ENCODE measurements at places on chromosomes 5 and 9.

DNA sequence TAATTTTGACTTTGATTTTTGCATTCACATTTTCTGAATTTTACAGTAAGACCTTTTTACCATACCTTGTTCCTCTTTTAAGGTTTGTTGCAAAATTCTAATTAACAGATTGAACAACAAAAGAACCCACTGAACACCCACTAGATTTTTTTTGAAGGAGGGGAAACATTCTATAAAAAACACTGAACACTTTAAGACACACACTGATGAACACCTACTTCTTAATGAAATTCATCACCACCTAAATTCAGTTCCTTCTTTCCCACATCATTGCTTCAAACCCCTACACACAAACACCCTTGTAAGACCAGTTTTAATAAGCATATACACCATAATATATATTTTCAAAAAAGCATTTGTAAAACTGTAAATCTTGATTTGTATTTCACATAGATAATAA is 559.0 kb upstream of the MEF2C start:
- no peaks in the 10 kb centered on the region for H3K4me1 ChIP-seq
- no peak for DNase-seq
- H3K27me3 ChIP-seq, result peaks cover 4% of the 10 kb centered on the region
- H3K36me3 ChIP-seq, result no peaks in the 10 kb centered on the region
- no peak overlapping the region for H3K27ac ChIP-seq
- no peak overlapping the region for H3K4me3 ChIP-seq

- no peak for DNase-seq
- no peak overlapping the region for H3K4me3 ChIP-seq
Observed at GRCh38 chr5:151093476-151093889, 12.6 kb upstream of the TNIP1 start.

DNA sequence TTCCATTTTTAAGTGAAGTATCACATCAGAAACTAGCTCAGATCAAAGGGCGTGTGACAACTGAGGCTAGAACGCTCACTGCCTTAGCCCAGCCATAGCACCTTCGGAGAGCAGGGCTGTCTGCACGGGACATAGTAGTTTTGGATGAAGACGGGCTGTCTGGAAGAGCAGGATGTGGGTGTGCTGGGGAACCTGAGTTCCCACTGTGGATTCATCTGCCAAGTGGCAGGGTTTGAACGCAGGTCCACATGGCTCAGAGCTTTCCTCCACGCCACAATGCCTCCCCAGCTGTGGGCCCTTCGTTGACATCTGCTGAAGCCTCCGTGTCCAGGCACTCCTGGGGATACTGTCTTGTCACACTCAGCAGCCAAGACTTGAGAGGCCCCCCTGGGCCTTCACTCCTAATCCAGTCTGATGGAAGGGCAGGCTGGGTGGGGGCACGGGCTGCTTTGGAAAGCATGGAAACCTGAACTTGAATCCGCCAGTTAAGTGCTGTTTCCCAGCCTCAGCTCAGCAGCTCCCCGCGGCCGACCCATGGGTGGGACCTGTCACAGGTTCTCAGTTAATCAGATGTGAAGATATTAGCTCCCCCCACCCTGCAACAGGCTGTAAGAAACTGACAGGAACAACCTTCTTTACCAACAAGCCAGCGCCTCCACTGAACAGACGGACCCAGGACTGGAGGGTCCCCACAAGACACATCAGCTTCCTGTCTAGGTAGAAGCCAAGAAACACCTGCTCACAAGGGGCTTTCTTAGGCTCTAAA is 228.1 kb downstream of the FANCC start:
- H3K4me3 ChIP-seq, result no peak overlapping the region
- peak overlapping the region; percentile 77 for H3K27ac ChIP-seq
- H3K27me3 ChIP-seq, result no peaks in the 10 kb centered on the region
- no peaks in the 10 kb centered on the region for H3K36me3 ChIP-seq
- DNase-seq, result no peak
- peaks cover 32% of the 10 kb centered on the region for H3K4me1 ChIP-seq

DNA sequence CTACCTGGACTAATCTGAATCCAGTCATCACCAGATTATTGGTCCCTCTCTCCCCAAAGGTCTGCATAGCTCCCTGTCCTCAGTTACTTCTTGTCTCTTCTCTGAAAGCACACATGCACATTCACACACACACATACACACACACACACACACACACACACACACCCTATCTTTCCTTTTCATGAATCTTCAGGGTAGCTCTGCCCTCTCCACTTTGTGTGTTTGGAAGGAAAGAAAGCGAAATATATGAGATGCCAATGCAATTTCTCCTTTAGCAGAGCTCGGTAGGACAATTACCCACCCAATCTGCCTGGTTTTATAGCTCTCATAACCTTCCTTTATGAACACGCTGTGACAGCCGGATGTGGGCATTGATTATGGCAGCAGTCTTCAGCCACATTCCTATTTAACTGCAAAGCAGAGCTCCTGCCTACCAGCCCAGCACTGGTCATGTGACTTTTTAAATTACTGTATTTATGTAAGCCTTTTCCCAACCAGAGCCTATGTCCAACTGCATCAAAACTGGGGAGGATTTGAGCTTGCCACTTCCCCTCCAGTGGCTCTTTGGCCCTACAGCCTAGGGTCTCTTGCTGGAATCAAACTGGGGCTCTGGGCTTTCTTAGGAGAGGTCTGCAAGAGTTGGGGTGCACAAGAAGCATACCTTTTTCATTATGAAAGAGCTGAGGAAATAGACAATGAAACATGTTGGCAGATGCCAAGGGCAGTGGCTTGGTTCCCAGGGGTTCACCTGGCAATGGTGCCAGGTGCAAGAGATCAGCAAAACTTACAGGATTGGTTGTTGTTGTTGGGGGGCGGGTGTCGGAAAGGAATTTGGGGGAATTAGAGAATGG is 20.8 kb upstream of the MATR3 start:
- no peaks in the 10 kb centered on the region for H3K27me3 ChIP-seq
- H3K4me3 ChIP-seq, result no peak overlapping the region
- no peak for DNase-seq
- H3K36me3 ChIP-seq, result no peaks in the 10 kb centered on the region
- H3K27ac ChIP-seq, result peak overlapping the region; percentile 75

DNA sequence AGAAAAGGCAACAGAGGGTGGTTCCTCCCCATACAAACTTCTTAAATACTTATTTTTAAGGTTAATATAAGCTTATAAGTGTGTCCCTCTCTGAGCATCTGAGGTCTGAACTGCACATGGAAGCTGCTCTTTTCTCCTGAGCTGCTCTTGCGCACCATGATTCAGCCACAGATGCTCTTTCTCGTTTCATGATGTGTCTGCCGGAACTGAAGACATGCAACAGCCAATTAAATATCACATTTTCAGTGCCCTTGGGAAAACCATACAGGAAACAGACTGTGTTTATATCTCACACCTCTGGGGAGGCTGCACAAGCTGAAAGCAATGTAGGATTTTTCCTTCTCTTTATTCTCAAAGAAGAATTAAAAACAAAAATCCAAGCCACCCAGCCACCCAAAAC is 96.8 kb upstream of the NREP start:
- H3K4me3 ChIP-seq, result no peak overlapping the region
- no peaks in the 10 kb centered on the region for H3K27me3 ChIP-seq
- H3K36me3 ChIP-seq, result no peaks in the 10 kb centered on the region
- no peak overlapping the region for H3K27ac ChIP-seq
- H3K4me1 ChIP-seq, result no peaks in the 10 kb centered on the region

GRCh38 chr5:56638768-56639238 is 176.5 kb upstream of the MAP3K1 start:
- peak overlapping the region; percentile 80 for H3K27ac ChIP-seq
- H3K36me3 ChIP-seq, result no peaks in the 10 kb centered on the region
- peaks cover 63% of the 10 kb centered on the region for H3K4me1 ChIP-seq
- no peak for DNase-seq

DNA sequence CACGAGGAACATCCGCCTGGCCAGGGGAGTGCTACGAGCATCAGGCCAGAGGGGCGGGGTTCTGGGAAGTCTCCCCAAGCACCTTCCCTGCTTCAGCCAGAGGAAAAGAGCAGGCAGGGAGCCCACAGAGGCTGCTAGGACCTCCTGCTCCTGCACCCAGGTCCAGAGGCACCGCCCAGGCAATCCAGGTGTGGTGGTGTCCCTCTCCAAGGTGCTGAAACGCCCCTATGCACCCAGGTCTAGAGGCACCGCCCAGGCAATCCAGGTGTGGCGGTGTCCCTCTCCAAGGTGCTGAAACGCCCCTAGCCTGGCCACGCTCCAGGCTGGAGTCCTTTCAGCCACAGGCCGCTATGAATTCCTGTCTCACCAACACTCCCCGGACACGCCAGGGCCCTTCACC is 10.7 kb upstream of the UBAC1 start:
- DNase-seq, result peak; percentile 93
- H3K27ac ChIP-seq, result no peak overlapping the region
- H3K4me3 ChIP-seq, result no peak overlapping the region
- peaks cover 2% of the 10 kb centered on the region for H3K4me1 ChIP-seq
- no peaks in the 10 kb centered on the region for H3K27me3 ChIP-seq

DNA sequence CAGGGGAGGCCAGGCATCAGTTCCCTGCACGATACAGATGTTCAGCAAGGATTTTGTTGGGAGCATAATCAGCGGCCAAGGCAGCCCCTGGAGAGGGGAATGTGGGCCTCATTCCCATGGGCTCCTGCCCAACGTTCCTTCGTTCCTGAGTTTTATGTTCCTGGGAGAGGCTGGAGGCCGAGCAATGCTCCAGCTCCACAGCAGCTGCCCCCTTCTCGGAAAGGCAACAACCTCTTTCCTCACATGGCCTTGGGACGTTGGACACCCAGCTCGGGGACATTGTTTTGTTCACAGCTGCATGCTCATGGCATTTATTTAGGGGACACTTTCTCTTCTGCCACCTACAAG is 63.8 kb upstream of the COL15A1 start:
- no peaks in the 10 kb centered on the region for H3K27me3 ChIP-seq
- H3K4me3 ChIP-seq, result no peak overlapping the region
- peak overlapping the region; percentile 33 for H3K27ac ChIP-seq
- H3K4me1 ChIP-seq, result peaks cover 11% of the 10 kb centered on the region
- H3K36me3 ChIP-seq, result no peaks in the 10 kb centered on the region

DNA sequence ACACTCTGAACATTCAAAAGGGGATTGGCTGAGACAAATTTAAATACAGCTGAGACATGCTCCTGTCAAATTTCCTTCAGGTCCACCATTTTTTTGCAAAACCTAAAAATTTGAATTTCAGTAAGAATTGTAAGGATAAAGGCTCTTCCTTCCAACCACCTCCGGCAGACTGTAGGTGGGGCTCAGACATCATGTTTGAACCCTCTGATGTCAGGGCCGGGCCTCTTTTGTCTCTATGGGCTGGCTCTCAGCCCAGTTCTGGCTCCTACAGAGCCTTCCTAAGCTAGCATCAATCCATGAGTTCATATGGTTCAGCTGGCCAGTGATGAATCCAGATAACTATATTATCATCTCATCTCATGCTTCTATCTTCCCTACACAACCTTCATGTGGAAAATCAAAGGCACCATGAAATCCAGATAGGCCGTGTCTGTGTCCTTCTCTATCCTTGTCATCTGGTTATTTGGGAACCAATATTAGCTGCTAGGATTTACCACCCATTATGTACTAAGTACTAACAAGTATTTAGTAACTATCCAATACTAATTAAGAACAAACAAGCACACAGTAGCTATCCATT is 44.2 kb downstream of the NIPSNAP3B start:
- H3K27ac ChIP-seq, result no peak overlapping the region
- H3K4me3 ChIP-seq, result no peak overlapping the region
- no peak for DNase-seq
- H3K36me3 ChIP-seq, result peaks cover 23% of the 10 kb centered on the region
- H3K27me3 ChIP-seq, result no peaks in the 10 kb centered on the region

GRCh38 chr9:394347-395052 is 179.8 kb downstream of the DOCK8 start:
- DNase-seq, result no peak
- H3K4me1 ChIP-seq, result no peaks in the 10 kb centered on the region

DNA sequence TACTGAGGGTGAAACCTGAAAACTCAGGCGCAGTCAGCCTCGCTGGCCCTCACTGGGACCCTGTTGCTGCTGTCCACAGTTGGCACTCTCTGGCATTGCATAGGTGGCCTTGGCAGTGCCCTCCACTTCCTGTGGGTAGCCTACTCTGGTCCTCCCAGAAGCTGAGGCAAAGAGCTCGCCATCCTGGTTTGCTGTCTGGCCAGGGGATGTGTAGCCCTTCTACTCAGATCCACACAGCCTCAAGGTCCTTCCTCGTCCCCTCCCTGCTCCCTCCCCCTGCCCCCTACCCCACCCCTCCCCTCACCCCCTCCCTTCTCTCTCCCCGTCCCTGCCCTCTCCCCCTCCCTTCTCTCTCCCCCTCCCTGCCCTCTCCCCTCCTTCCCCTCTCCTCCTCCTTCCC is 176.0 kb downstream of the OLFM1 start:
- no peaks in the 10 kb centered on the region for H3K36me3 ChIP-seq
- H3K27me3 ChIP-seq, result no peaks in the 10 kb centered on the region
- no peak overlapping the region for H3K27ac ChIP-seq
- DNase-seq, result no peak

DNA sequence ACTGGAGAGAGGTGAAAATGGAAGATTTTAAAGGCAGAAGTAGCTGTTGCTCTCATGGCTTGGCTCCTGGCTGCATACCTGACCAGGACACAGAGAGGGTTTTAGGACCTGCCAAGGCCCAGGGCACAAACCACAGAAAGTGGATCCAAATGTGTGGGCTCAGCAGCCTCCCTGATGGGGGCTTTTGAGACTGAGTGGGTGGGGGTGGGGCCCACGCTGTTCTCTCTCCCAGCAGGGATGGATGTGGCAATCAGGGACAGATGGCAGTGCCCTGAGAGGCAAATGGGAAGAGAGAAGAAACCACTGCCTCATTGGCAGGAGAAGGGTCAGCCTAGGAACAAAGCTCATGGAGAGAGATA is 34.9 kb upstream of the TIFAB start:
- peaks cover 13% of the 10 kb centered on the region for H3K27me3 ChIP-seq
- no peak overlapping the region for H3K4me3 ChIP-seq
- H3K4me1 ChIP-seq, result peaks cover 3% of the 10 kb centered on the region
- DNase-seq, result no peak
- H3K36me3 ChIP-seq, result no peaks in the 10 kb centered on the region

GRCh38 chr5:39691993-39692392 is 267.2 kb upstream of the DAB2 start:
- no peak for DNase-seq
- no peak overlapping the region for H3K4me3 ChIP-seq
- H3K36me3 ChIP-seq, result no peaks in the 10 kb centered on the region
- H3K4me1 ChIP-seq, result no peaks in the 10 kb centered on the region
- H3K27me3 ChIP-seq, result no peaks in the 10 kb centered on the region
- no peak overlapping the region for H3K27ac ChIP-seq

DNA sequence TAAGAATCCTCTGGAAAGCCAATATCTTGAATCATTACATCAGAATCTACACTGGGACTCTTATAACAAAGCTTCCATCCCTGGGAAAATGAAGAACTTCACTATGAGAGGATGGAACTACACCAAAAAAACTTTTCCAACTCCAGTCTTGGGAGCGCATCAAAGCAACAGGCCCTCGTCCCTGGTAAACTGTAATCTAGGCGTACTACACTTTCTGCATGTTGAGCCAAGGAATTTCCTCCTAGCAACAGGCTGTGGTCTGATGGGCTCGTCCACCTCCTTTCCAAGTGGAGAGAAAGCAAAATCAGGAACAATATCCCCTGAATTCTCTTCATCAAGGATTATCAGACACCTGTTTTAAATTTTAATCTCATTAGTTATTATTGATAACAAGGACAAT is 94.1 kb downstream of the NFIB start:
- H3K4me1 ChIP-seq, result peaks cover 22% of the 10 kb centered on the region
- no peak for DNase-seq
- H3K27ac ChIP-seq, result no peak overlapping the region
- H3K36me3 ChIP-seq, result no peaks in the 10 kb centered on the region
- H3K4me3 ChIP-seq, result no peak overlapping the region

Data from pancreas (tissue), 10 donors.